CD4-positive, alpha-beta T cell treated with Interleukin-21 for 1 hour (primary cell): ENCODE measurements at places on chromosomes 12 and 14.

GRCh38 chr12:126668538-126668937 is 1598.4 kb upstream of the TMEM132C start:
- DNase-seq = no peak

- no peak for DNase-seq
Measured at GRCh38 chr14:103692871-103693270, 22.4 kb downstream of the XRCC3 start.

- DNase-seq = no peak
Measured at GRCh38 chr12:52004042-52004648, 2.6 kb upstream of the TAMALIN start.

GRCh38 chr12:15966426-15966825 is 55.3 kb downstream of the DERA start:
- DNase-seq = no peak

GRCh38 chr14:100691395-100692056 is 35.2 kb upstream of the DLK1 start:
- no peak for DNase-seq

- no peak for DNase-seq
Measured at GRCh38 chr12:116736962-116737773, 701 bp downstream of the SPRING1 start.
